Astrocyte of the spinal cord (primary cell): ENCODE measurements at places on chromosomes 1 and 21.

GRCh38 chr1:61261595-61261994, 179.2 kb downstream of the NFIA start:
- DNase-seq: no peak

GRCh38 chr21:35329940-35330660, 281.0 kb upstream of the RUNX1 start:
- DNase-seq: peak; percentile 47

- DNase-seq: no peak
Measured at GRCh38 chr1:193325771-193326170, 139.4 kb upstream of the B3GALT2 start.

DNA sequence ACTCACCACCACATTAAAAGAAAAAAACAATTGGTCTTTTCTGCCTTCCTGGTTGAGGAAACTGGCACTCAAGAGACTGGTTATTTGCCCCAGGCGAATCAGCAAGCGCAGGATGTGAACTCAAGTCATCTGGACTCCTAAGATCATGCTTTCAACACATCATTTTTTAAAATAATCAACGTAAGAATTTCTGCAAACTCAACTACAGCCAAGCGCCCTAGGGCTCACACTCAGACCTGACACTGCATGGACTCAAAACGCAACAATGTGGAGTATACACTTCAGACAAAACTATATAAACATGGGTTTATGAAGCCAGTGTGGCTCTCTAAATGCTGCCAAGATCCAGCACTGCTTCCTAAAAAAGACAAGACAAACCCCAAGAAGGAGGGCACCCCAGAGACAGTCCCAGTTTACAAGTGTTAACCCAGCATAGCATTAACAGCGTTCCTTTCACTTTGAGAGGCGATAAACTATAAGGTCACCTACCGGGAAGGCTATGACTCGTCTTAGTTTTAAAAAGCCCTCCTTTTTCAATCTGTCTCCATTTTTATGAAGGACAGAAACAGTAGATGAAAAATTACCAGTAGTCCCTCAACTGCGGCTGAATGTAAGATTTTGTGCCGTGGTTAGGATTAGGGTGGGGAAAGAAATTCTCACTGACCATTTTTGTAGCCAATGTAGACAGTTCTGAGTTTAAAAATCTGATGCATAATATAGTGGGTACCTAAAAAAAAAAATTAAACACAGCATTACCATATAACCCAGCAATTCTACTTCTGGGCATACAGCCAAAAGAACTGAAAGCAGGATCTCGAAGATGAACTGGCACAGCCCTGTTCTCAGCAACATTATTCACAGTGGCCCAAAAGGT, 54.8 kb downstream of the SIPA1L2 start:
- peak; percentile 36 for DNase-seq

- DNase-seq: no peak
Measured at GRCh38 chr1:231972111-231972445, 345.5 kb downstream of the DISC1 start.

- no peak for DNase-seq
Measured at GRCh38 chr1:156641761-156642264, at the start of gene BCAN. Gene BCAN, plus strand, starts transcription at chr1:156642117. Its CDS starts 3,938 bp downstream, at chr1:156646055.

DNA sequence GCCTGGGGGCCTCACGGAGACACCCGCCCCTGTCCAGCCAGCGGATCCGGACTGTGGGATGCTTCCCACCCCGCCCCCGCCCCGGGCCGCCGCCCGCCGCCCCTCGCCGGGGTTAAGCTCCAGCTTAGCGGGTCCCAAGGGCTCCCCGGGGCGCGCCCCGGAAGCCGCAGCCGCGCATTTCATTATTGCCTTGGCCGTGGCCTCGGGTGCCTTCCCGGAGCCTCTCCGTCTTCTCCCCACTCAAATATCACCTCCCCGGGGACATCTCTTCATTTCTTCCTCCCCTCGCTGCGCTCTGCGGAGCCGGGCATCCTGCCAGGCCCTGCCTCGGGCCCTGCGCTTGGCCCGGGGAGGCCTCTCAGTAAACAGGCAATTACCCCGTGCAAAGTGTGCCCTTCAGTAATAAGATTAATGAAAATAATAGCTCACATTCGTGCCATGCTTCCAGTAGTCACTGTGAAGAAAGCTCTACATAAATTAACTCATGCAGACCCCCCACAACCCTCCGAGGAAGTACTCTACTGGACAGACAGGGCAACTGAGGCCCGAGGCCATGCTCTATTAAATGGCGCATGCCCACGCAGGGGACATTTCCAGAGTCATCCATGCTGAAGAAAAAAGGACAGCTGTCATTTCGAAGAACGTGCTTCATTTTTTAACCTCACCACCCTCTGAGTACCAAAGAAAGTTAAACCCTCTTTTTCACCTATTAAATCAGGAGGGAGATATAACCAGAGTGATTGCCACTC, 49.9 kb upstream of the LAPTM5 start:
- no peak for DNase-seq

DNA sequence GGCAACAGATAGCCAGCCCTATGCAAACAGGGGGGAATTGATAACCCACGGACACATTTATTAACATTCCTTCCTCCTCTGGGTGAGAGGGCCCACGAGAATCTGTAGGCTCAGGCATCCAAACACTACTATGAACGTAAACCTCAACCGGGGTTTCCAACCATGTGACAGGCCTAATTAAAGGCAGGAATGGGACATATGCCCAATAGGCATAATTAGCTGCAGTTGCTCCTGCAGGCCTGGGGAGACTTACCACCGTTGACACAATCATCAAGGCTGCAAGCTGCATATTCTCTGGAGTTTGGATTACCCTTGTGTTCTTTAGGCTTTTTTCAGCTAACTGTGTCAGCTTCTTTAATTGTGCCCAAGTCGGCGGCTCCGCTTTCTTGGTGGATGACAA, 22.2 kb upstream of the GBP1 start:
- no peak for DNase-seq

GRCh38 chr1:19529664-19530063, 44.3 kb upstream of the CAPZB start:
- no peak for DNase-seq

DNA sequence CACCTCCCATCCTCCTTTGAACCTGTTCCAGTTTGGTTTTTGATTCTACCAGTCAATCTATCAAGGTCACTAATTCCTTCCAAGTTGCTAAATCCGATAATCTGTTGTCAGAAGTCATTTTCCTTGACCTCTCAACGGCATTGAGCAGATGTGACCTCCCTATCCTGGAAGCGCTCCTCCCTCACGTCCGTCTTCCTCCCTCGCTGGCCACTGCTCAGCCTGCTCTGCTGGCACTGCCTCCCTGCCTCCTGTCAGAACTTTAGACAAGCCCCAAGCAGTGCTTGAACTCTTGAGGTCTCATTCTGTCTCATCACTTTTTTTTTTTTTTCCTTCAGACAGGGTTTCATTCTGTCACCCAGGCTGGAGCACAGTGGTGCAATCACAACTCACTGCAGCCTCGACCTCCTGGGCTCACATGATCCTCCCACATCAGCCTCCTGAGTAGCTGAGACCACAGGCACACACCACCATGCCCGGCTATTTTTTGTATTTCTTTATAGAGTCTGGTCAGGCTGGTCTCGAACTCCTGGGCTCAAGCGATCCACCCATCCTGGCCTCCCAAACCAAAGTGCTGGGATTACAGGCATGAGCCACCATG, 4.4 kb upstream of the ACOT7 start:
- DNase-seq: no peak

GRCh38 chr1:33738976-33739375, 124.9 kb upstream of the HMGB4 start:
- no peak for DNase-seq

DNA sequence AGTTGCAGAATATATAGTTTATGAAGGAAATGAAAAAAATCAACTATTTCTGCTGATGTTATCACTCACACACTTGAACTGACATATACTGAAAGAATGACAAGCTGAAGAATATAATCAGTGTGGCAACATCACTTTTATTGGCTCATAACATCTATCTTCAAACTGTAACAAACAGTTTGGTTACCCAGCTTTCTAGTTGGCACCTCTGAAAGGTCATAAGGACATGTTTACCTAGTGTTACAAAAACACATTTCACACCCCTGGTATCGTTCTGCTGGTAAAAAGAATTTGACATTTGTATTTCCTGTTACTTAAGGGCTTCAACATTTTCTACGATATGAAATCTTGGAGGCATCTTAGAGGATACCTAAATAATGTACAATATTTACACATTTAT, 1267.0 kb upstream of the NCAM2 start:
- no peak for DNase-seq

DNA sequence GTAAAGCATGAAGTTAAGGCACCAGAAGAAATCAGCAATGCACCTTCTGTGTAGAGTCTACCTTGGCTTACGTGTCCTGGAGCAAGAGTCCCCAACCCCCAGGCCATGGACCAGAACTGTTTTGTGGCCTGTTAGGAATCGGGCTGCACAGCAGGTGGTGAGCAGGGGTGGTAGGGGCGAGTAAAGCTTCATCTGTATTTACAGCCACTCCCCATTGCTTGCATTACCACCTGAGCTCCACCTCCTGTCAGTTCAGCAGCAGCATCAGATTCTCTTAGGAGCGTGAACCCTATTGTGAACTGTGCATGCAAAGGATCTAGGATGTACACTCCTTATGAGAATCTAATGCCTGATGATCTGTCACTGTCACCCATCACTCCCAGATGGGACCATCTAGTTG, 21.5 kb downstream of the ZMYND12 start:
- DNase-seq: no peak

DNA sequence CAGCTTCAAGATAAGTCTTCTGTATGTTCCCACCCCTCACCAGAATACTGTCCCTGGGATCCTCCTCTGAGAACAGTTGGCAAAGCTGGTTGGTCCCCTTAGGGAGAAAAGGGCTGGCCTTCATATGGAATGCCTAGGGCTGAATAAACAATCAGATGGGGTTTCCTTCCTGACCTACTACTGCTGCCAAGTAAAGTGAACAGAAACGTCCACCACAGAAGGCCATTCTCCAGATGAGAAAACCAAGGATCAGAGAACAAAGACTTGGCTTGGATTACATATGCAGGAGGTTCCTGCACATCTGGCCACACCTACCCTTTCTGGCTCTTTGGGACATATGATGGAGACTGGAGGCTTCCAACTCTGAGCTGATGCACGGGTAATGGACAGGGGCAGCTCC, 194.5 kb downstream of the HIVEP3 start:
- DNase-seq: no peak

GRCh38 chr1:26284597-26285347, 4.9 kb downstream of the SH3BGRL3 start:
- DNase-seq: peak; percentile 92

DNA sequence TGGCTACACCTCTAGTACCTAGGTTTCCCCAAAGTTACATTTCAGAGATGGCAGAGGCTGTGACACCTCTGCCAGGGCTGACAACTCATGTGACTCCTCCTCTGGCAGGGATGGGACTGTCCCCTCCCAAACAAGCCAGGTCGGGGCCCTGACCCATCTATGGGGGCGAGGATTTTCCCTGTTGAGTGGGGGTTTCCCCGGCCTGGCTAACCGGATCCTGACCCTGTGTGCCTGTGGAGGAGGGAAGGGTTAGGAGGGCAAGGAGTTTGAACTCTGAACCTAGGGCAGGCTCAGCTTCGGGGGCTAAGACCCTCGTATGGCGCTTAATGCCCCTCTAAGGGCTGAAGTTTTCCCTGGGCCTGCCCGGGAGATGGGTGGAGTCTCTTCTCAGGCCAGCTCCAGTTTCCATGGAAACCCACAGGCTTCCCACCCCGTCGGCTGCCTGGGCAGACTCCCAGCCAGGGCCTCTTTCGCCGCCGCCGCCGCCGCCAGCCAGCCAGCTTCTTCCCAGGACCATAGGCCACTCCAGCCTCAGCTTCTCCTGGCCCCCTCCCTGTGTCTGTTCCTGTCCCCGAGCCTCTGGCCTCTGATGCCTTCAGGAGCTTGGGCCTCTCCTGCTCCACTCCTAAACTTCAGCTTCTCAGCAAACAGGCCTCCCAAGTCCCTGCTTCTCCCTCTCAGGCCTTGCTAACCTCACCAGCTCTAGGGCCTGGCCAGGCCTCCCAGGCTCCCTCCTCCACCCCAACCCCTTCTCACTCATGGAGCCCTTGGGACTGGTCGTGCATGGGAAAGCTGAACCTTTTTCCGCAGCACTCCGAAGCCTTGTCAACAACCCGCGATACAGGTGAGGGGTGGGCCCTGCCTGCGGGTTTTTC, at the start of gene BTBD19:
TSS of gene BTBD19 (plus strand) at position 461 of the 875 bp plus-strand sequence. CDS start at position 759, 298 bp downstream.
- DNase-seq: peak; percentile 96

DNA sequence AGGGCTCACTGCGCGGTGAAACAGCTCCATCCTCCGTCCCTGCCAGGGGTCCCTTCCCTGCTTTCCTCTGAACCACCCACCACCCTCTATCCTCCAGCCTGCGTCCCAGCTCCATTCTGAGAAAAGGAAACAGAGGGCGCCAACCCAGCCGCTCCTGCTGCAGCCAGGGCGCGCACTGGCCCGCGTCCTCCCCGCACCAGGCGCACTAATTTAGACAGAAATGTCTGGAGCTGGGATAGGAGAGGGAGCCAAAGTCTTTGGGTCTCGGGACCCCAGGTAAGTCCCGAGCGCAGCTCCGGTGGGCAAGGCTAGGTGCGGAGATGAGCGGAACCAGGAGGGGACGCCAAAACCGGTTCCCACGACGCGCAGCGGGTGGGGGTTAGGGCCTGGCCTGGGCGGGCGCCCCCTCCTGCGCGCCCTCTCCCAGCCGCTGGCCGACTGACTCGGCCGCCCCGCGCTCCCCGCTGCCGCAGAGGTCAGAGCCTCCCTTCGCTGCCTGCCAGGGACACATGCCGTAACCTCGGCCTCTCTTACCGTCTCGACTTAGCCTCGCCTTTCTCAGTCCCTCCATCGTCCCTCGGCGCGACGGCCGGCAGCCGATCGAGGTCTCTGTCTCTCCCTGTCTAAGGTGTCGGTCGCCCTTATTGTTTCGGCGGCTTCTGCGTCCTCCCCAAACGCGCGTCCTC, 2.0 kb downstream of the CAMK2N1 start:
- DNase-seq: peak; percentile 35

DNA sequence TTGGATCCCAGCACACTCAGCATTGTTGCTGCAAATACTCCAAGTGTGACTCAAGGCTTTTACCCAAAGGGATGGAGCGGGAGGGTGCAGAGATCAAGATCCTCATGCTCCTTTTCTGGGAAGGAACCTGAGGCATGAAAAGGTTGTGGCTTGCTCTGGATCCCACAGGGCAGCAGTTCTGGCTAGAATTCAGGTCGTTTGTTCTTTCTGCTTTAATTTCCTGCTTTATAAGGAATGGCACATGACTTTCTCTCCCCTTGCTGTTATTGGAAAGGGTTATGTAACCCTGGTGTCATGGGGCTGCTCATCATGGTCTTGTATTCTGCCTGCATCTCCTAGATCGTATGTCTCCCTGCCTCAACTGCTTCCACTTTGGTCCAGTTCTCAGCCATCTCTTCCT, 101.6 kb downstream of the NOS1AP start:
- DNase-seq: peak; percentile 68

GRCh38 chr1:7505771-7506453, 265.2 kb upstream of the VAMP3 start:
- no peak for DNase-seq

GRCh38 chr1:17992800-17993199, 114.8 kb upstream of the IGSF21 start:
- no peak for DNase-seq

GRCh38 chr1:87575528-87575927, 246.8 kb downstream of the LMO4 start:
- peak; percentile 3 for DNase-seq

DNA sequence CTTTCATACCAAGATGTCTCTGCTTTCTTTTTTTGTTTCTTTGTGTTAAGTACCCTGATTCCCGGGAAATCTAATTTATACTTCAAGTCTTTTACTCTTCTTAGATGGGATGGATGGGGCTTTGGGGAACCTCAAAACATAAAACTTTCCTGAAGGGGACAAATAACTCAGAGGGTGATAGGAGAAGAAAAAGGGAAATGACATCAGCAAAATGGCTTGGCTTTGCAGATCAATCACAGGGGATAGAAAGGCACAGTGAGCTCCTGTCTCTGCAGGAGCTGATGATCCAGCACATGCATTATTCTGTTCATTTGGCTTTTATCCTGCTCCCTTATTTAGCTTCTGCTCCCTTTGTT, 1.4 kb upstream of the CA14 start:
- DNase-seq: no peak
